Endodermal cell (in vitro differentiated cells): ENCODE measurements at places on chromosomes 3 and 15. TPM values are rescaled to one million over a fixed set of nuclear protein-coding genes. Genes with fewer than 3 reads are reported as not detected.

GRCh38 chr3:43211681-43212080, 74.7 kb upstream of the SNRK start:
- DNase-seq: no peak

The PTH1R gene
- 0.69 to 2.2 TPM (median 1.9 TPM) in 3 replicates for total RNA-seq

The GOLGA8T gene
- 0.20 TPM in 1 of 2 replicates, not detected in the other for total RNA-seq

The MYO1E gene
- total RNA-seq: 47.8 to 104 TPM (median 56.8 TPM) in 3 replicates

- DNase-seq: peak; percentile 55
Measured at GRCh38 chr15:58330741-58331559, 100.8 kb upstream of the LIPC start.

DNA sequence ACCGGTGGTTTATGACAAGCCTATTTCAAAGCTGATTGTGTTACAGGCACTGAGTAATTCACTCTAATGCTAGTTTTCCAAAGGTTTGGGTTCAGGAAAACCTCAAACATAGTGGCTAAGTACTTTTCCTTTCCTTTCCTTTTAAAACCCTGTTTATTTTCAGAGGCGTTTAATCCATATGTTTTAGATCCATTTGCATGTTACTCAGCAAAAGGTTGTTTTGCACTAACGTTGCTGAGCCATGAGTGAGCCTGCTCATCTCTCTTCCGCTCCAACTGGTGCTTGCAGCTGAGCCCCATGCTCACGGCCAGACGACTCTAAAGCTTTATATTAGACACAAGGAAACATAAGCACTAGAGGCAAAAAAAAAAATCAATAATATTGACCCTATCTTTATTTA, 9.4 kb downstream of the CEMIP start:
- no peak for DNase-seq

The SLC22A13 gene
- total RNA-seq: 0.21 to 0.33 TPM (median 0.29 TPM) in 3 replicates

The LRRC49 gene
- total RNA-seq: 7.3 to 13.5 TPM (median 10.7 TPM) in 3 replicates

- no peak for DNase-seq
Measured at GRCh38 chr15:67188551-67189218, 65.8 kb downstream of the AAGAB start.

The ROPN1B gene
- total RNA-seq: not detected in 3 replicates

DNA sequence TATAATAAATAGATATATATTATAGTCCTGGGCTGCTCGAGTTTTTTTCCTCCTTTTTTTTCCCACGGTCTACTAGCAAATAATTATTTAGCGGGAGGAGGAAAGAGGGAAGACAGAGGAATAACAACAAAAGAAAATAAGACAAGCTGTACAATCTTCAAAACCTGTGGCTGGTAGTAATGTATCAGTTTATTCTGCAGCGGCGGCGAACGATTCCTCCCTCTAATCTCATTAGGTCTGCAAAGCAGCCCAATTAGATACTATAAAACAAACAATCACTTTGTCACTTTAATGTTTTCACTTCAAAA, 390 bp upstream of the TLE3 start:
- DNase-seq: no peak

GRCh38 chr3:100650651-100651619, 41.5 kb downstream of the ADGRG7 start:
- DNase-seq: no peak

The ARNT2 gene
- total RNA-seq: 7.5 and 8.0 TPM in 2 replicates

GRCh38 chr3:152374262-152374990, 105.7 kb downstream of the MBNL1 start:
- no peak for DNase-seq

The CYP1A2 gene
- not detected in 2 replicates for total RNA-seq
